ENCODE measurements at places on chromosomes 1 and 21.
A peak's percentile ranks its signal among the peaks of the same experiment; 100 is the strongest.

DNA sequence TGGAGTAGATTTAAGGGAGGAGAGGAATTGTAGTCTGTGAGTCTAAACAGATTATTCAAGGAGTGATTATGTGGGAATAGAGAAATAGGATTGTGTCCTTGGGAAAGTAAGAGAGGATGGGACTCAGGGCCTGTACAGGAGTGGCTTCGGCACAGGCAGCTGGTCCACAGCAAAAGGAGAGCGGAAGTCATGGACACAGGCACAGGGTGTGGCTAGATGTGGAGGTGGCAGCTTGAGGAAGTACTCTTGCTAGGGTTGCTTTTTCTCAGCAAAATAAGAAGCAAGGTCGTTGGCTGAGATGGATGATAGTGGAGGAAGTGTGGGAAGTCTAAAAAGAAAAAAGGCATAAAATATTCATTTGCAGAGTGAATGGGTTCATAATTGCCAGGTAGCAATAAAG, 18.5 kb upstream of the ZNF648 start:
- no peak for DNase-seq

DNA sequence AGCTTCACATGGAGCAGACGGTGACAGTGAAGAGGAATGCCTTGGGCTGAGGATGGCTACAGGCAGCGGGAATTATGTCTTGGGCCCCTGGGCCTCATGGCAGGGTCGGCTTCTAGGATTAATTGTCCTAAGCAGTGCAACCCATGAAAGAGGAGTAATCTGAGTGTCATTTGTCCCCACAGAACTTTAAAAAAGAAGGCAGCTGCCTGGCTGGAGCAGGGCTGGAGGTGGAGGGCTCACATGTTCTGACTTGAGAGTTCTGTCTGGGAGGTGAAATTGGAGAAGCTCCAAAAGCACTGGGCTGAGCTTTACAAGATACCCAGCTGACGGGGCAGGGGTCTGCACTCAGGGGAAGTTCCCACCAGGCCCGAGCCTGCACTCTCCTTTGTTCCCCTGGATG, 22.6 kb downstream of the CACNA1S start:
- peak; percentile 27 for DNase-seq

DNA sequence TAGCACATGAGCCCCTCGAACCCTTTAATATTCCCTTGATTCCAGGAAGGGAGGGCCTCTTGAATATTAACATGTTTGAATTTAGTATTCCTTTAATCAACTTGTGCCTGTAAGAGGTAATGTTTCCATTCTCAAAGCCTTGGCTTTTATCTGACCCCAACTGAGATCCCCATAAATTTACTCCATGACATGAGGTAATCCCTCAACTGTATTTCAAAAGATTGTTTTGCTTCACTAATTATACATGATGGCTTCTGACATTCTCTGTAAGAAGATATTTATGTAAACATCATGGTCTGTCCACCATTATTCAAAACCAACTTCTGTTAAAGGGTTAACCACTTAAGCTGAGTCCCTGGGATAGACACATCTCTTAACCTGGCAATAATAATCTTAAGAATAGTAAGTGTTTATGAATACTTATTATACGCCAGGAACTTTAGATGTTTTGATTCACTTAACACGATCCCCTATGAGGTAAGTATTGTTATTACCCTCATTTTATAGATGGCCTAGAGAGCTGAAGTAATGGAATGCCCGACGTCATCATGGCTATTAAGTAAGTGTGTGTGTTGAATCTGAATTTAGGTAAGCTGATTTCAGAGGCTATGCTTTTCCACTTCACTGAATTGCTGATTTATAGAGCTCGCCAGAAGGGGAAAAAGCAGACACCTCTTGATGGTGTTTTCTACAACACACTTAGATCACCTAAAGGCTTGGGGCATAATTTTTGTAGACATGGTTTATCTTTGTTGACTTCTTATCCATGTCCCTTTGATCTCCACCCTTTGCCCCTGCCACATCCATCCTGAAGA, 11.1 kb downstream of the KRTAP19-1 start:
- no peak for DNase-seq

DNA sequence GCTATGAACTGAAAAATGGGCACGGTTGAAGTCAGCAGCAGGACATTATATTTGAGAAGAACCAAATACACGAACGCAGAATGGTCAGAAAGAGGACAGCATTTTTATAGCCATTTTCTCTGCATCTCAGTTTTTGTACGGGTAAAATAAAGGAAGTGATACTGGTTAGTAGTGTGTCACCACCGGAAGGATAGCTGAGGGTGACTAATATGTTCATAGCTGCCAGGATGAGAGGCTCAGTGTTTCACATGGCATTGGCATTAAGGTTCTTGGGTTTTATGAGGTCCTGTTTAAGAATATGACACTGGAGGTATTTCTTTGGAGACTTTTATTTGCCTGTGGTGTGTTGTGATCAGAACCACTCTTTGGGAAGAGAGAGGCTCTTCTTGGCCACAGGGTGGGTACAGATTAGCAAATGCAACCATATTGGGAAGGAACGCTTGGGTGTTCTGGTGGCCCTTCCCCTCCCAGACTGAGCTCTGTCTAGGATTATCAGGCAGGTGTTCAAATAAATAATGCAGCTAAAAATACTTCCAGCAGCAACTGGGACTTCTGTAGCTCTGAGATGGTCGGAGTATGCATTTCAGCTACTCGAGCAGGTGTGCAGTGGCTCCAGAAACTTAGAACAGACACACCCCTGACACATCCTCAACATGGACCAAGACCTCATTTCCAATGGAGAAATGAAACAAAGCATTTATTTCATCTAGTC, 158.2 kb downstream of the PBX1 start:
- DNase-seq: no peak

DNA sequence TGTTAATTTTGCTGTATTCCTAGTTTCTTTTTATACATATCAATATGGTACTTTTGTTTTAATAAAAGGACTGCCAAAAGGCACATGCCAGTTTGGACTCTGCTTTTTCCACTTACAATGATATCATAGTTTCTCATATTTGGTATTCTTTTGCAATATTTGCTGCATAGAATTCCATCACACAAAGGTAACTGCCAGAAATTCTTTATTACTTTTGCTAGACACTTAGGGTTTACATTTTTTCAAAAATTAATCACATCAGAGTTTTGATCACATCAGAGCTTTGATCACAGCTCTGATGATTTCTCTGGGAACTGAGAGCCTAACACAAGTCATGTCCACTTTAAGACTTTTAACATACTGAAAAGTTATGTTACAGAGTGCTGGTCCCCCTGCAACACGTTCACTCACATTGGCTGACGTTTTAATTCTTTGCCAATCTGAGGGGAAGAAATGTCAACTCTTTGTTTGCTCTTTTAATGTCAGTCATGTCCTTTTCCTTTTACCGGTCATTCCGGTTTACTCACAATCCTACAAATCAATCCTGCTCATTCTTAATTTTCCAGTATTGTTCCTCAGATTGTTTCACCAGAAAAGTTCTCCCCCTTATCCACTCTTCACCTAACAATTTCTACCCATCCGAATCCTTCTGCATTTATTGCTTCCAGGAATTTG, 1.1 kb upstream of the CD46 start:
- no peak for DNase-seq

- no peak for DNase-seq
Measured at GRCh38 chr1:12556368-12556930, 61.6 kb downstream of the DHRS3 start.

- DNase-seq: no peak
Measured at GRCh38 chr1:235644693-235645305, 4.8 kb downstream of the GNG4 start.
